NCI-H1417 (cell line): ENCODE measurements at places on chromosomes 5 and 9.

- DNase-seq = no peak
Observed at GRCh38 chr9:105673850-105674387, 11.7 kb downstream of the TAL2 start.

DNA sequence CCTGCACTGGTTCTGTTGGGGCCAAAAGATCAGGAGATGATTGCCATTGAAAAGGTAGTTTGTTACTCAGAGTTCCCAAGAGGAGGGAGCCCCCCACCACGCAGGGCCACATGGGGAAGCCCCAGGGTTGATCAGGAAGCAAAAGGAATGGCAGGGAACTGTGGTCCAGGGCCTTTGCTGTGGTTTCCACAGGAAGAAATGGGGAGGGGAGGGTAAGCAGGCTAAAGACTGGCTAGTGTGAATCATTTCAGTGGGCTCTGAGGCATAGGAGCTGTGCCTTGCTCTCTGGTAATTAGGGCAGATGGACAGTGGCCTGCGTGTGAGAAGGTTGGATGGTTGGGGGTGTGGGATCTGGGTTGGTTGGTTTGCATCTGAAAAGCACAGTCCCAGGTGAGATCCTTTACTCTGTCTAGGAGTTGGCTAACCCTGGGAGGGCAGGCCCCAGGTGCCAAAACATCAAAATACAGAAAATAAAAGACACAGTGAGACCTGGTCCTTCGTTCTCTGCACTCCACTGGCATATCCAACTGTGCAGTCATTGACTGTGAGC, 66.1 kb downstream of the PTPDC1 start:
- DNase-seq = no peak

GRCh38 chr9:8447601-8448000, 648.0 kb upstream of the DMAC1 start:
- DNase-seq = no peak

DNA sequence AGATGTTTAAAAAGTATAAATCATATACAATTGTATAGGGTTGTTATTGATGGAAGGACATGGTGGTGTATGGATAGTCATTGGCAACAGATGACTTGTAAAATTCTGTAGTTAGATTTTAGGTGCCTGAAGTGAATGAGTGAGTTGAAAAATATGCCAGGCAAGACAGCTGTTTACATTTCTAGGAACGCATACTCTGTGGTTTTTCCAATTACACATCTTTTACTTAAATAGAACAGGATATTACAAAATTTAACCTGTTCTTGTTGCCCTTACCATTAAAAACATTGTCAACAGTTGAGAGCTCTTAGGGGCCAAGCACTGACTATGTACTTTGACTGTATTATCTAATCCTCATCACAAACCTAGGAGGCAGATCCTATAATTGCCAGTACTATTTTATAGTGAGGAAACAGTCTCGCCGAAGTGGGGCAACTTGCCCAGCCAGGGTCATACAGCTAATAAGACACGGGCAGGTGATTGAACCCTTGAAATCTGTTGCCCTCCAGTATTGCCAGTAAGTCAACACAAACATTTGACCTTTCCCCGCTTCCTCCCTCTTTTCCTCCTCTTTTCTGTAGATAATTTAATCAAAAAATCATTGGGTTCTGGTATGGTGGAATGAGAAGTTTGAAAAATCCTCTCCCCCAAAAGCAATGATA, 88.6 kb downstream of the MACROH2A1 start:
- DNase-seq = no peak

- DNase-seq = no peak
Observed at GRCh38 chr5:1352231-1353219, 7.6 kb upstream of the CLPTM1L start.

- DNase-seq = no peak
Observed at GRCh38 chr5:80106916-80107315, 71.8 kb downstream of the THBS4 start.

GRCh38 chr5:168583742-168584482, 4.7 kb upstream of the PANK3 start:
- DNase-seq = no peak

- DNase-seq = peak; percentile 60
Observed at GRCh38 chr9:127869310-127870152, 7.9 kb downstream of the AK1 start.

DNA sequence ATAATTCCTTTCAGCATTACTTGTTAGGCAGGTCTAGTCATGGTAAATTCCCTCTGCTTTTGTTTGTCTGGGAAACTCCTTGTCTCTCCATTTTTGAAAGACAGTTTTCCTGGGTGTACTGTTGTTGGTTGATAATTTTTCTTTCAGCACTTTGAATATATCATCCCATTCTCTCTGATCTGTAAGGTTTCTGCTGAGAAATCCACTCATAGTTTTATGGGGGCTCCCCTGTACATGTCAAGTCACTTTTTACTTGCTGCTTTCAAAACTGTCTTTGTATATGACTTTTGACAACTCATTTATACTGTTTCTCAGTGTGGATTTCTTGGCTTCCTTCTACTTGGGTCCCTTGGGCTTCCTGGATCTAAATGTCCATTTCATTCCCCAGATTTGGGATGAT, 16.5 kb downstream of the MEIKIN start:
- DNase-seq = no peak

- no peak for DNase-seq
Observed at GRCh38 chr5:6365142-6365976, 13.0 kb downstream of the MED10 start.

GRCh38 chr9:33476503-33476902, 2.8 kb upstream of the NOL6 start:
- no peak for DNase-seq
